ENCODE measurements at places on chromosomes 5 and 9. TPM values are rescaled to one million over a fixed set of nuclear protein-coding genes. Genes with fewer than 3 reads are reported as not detected.
A peak's percentile ranks its signal among the peaks of the same experiment; 100 is the strongest.

Gene IL3
- total RNA-seq = not detected

GRCh38 chr5:91841423-91841822 is 458.3 kb upstream of the ARRDC3 start:
- DNase-seq = no peak

Gene FOXD1
- 1.2 TPM for total RNA-seq

Gene SLU7
- total RNA-seq = 49.2 TPM

Gene LCN12
- 2.6 TPM for total RNA-seq

- DNase-seq = peak; percentile 81
Measured at GRCh38 chr9:34375901-34376595, 650 bp downstream of the MYORG start.

DNA sequence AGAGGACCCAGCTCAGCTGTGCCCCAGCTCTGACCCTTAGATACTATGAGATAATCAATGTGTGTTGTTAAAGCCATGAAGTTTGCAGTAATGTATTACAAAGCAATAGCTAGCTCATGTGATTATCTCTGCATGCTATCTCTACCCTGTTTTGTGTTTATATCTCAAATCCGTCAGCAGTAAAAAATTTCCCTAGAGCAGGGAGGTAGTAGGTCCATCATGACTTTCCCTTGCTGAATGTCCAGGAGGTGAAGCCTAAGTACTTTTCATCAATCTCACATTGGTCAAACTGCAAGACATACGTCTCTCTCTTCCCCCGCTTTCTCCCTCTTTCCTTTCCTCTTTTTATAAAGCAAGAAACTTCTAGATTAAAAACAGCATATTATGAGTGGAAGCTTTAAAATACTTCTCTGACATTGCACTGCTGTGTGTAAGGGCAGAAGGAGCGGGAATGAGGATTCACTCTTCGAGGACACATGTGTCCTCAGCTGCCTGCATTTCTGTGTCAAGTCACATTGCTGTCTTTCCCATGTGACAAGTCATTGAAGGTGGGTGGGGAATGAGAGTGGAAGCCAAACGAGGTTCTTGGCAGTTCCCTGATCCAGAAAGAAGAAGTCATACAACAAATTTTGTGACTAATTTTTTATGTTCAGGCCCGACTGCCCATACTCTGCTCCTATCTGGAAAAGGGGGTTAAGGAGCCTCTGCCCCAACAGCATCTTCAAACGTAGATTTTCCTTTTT is 93.1 kb upstream of the RETREG1 start:
- no peak for DNase-seq

Gene MVB12B
- 47.5 TPM for total RNA-seq

- DNase-seq = no peak
Measured at GRCh38 chr5:137858954-137859353, 8.7 kb upstream of the MYOT start.

DNA sequence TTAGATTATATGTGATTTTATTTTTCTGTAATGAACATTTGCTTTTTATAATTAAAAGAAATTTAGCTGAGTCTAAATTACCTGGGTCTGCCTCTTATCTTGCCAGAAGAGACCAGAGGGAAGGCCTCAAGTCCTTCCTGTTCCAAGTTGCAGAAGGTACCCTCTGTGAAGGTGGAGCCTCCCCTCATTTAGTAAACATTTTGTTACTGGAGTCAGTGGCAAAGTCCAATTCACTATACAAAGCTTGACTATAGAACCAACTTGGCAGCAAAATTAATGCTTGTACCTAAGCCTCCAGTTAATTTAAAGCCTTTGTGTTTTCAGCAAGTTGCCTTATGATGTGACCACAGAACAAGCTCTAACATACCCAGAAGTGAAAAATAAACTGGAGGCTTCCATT is 42.8 kb upstream of the F2R start:
- DNase-seq = no peak

DNA sequence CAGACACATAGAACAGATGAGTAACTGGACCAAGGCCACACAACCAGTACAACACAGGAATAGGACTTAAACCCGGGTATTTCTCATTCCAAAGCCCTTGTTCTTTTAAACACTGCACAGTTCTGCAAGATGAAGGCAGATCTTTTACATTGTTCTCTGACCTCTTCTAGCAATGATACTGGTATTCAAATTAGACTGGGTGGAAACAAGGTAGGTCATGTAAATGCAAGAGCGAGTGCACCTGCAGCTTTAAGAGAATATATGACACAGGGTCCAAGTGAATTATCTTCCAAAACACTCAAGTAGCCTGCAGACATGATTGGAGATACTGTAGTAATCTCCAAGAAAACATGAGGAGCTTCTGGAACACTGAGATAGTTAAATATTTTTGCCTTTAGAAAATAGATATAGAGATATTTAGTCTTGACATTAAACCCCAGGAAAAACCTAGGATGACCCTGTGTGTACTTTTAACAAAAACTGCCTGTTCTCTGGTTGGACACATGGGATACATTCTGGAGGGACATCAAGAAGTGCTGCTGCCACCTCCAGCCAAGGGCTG is 130.6 kb upstream of the EPB41L4A start:
- DNase-seq = no peak

DNA sequence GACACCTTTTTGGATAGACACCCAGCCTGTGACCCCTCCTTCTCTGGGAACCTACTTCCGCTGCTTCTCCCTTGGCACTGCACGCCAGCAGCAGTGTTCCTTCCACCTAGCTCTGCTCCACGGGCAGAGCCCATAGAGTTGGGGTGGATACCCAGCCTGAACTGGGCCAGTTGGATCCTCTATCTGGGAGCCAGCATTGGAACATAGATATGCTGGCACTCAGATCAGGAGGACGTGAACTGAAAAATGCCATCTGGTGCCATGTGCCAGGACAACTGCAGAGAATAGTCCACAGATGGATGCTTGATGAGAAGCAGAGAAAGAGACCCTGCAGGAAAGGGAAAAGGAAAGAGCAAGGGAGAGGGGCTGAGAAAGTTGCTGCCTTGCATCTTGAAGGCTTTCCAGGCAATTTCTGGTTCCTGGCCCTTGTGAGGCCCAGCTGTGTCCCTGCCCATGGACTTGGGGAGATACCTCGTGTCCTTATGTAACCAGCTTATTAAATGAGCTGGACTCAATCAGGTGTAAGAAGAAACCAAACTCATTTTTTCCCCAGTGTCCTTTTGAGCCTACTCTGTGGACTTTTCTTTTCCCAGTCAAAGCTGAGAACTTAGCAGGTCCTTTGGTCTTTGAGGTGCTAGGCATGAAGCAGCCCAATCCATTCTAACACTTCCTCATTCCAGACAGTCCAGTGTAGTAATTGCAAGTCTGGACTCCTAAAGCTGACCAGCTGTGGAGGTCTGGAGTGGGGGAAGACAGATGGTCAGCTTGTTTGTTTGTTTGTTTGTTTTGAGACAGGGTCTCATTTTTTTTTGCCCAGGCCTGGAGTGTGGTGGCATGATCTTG is 39.1 kb downstream of the ANGPTL2 start:
- no peak for DNase-seq

DNA sequence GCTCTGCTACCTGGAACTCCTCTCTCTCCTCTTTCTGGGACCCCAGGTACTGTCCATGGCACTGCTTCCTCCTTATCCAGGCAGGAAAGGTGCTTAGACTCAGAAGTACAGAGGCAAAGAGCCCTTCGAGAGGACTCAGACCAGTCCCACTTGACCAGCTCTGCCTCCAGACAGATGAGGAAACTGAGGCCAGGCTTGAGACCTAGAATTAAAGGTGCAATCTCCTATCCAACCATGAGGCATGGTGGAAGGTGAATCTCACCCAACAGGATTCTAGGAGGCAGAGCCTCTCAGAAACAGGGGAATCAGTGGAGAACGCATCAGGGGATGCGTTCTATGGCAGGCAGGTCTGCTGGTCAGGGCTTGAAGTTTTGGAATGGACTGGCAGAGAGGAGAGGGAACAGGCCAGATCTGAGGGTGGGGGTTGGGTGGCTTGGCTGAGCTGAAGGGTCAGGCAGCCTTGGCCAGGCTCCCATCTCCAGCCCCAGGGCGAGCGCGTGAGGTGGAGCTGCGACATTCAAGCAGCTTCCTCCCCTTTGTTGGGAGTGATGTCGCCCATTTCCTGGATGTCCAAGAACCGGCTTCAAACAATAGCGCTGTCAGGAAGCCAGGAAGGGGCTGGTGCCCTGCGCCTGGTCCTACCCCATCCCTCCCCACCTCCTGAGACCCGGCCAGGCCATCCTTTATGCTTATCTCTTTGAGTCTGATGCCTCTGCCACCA is 26.2 kb downstream of the NDUFA8 start:
- DNase-seq = peak; percentile 3

DNA sequence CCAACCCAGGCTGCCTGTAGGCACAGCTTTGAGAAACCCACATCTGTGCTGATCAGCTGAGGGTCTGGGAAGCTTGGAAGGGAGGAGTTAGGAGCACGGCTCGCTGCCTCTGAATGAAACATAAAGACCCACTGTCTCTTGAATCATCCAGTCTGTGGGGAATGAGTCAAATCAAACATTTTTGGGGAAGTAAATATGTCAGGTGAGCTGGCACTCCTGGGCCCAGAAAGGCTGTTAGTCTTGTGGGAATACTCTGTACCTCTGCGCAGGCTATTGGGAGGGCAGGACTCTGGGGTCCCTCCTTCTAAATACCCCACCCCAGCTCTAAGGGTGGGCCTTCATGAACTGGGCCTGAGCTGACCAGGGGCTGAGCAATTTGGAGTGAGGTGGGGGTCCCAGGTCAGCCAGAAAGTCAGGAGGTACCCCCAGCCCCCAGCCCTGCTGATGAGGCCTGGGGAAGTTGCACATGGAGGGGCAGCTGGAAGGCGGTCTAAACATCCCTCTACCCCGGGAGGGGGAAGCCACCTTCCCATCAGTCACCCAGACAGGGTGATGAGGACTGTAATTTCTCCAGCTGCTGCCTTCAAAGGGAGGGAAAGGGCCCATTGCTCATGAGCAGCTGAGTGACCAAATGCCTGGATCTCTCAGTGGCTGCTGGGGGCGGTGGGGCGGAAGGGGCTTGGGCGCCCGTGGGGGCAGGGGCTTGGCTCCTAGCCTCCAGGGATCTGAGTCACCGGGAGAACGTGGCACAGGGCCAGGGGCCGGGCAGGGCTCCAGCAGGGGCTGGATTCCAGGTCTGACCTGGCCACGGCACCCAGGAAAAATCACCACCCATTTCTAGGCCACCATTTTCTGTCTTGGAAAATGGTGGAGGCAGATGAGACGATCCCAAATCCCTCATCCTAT is 10.8 kb downstream of the FIBCD1 start:
- no peak for DNase-seq

- DNase-seq = no peak
Measured at GRCh38 chr9:19290103-19290502, 59.6 kb downstream of the DENND4C start.

Gene SLC6A7
- not detected for total RNA-seq

Gene DAB2IP
- 81.6 TPM for total RNA-seq

- peak; percentile 72 for DNase-seq
Measured at GRCh38 chr9:131708226-131709002, 31.5 kb downstream of the RAPGEF1 start.

GRCh38 chr9:136225748-136226679 is 19.6 kb downstream of the QSOX2 start:
- DNase-seq = peak; percentile 76

Gene RAPGEF6
- total RNA-seq = 27.2 TPM

DNA sequence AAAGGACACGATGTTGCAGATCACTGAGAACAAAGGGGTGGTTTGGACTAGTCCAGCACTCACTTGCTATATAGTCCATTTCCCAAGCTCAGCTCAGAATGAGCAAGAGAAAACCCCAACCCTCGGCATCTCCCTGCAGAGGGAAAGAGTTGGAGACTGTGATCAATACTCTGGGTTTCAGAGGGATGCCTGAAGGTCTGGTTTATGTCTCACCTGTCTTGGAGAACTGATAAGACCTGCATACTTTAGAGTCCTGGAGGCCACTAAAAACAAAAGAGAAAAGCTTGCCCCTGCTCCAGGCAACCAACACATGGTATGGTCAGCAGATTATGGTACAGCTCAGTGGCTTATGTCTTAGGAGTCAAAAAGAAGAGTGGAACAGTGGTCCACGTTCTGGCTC is 1006.9 kb downstream of the CDH9 start:
- no peak for DNase-seq

DNA sequence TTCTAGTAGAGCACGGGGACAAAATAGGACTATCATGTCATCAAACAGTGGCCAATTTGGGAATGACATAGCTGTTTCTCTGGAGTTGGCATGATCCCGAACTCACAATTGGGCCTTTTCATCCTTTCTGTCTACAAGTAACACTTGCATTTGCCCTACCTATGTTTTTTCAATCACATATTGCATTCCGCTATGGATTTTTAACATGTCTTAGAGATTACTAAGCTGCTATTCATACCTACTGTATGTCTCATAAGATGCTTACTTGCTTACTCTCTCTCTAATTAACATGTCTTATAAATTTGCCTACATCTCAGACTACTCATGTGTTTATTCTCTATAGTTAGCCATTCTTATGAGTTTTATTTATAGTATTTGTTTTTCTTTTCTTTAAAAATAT is 341.2 kb upstream of the CTNND2 start:
- DNase-seq = no peak

GRCh38 chr9:105299190-105299854 is 54.9 kb downstream of the SLC44A1 start:
- DNase-seq = no peak

DNA sequence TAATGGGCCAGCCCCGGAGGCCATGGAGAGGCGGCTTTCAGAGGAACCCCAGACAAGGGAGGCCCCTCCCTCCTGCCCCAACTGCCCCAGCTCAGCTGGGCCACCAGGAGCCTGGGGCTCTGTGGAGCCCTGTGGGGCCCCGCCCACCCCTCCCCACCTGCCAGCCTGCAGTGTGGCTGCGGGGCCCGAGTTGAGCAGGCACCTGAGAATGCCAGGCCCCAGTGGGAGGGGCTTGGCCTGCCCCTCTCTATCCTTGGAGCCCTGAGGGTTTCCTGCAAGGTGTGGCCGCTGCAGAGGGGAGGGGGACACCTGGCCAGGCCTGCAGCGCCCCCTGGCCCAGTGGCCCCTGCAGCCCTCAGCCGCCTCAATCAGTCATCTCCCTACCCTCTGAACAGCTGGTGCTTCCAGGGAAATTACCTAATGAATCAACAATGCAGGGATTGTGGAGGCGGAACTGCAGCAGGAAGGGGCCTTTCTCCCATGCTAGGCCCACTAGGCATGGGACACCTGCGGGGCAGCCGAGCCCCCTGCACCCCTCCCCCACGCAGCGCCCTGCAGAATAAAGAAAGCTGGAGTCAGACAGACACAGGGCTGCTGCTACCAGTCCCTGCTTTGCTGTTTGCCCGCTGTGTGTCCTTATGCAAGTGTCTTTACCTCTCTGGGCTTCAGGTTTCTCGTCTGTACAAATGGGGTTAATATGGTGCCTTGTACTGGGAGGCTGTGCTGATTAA is 48.0 kb downstream of the LMX1B start:
- DNase-seq = no peak

- DNase-seq = no peak
Measured at GRCh38 chr9:371349-371748, 156.7 kb downstream of the DOCK8 start.

Gene HCN1
- 0.12 TPM for total RNA-seq
